ENCODE measurements at places on chromosomes 1 and 21. TPM values are rescaled to one million over a fixed set of nuclear protein-coding genes. Genes with fewer than 3 reads are reported as not detected.
A peak's percentile ranks its signal among the peaks of the same experiment; 100 is the strongest.

Gene PINK1
- total RNA-seq, result 15.6 TPM

Gene C1orf210
- total RNA-seq, result 10.1 TPM

GRCh38 chr1:65245295-65245694 lies 64.0 kb upstream of the DNAJC6 start:
- no peak for DNase-seq
- no peaks in the 10 kb centered on the region for H3K36me3 ChIP-seq
- no peaks in the 10 kb centered on the region for H3K27me3 ChIP-seq
- H3K4me3 ChIP-seq, result no peak overlapping the region
- H3K4me1 ChIP-seq, result no peaks in the 10 kb centered on the region
- no peak overlapping the region for H3K27ac ChIP-seq

- peak; percentile 16 for DNase-seq
- no peak overlapping the region for H3K4me3 ChIP-seq
- H3K27ac ChIP-seq, result peak overlapping the region; percentile 57
- peaks cover 38% of the 10 kb centered on the region for H3K4me1 ChIP-seq
These were observed 80.4 kb downstream of the ITPKB start for GRCh38 chr1:226658546-226659125.

GRCh38 chr1:1605034-1605591 lies 5.2 kb upstream of the FNDC10 start:
- no peaks in the 10 kb centered on the region for H3K4me1 ChIP-seq
- H3K36me3 ChIP-seq, result no peaks in the 10 kb centered on the region
- H3K4me3 ChIP-seq, result no peak overlapping the region
- H3K27me3 ChIP-seq, result no peaks in the 10 kb centered on the region
- H3K27ac ChIP-seq, result no peak overlapping the region
- no peak for DNase-seq

DNA sequence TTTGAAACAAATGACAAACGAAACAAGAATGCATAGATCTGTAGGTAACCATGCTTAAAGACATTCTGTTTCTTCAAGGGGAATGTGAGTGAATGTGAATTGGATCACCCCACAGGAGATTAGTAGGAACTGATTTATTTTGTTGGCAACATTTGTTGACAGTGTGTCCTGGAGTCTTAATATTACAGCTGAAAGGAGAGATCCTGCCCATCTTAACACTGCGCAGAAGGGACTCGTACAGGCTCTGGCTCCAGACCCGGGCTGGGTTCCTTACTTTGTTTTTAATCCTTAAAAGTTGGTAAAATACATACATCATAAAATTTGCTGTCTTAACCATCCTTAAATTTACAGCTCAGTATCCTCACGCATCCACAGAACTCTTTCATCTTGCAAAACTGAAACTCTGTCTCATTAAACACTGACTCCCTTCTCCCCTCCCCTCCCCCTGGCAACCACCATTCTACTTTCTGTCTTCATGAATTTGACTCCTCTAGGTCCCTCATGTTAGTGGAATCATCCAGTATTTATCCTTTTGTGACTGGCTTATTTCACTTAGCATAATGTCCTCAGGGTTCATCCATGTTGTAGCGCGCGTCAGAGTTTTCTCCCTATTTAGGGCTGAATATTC lies 74.1 kb downstream of the GALNT2 start:
- H3K4me3 ChIP-seq, result no peak overlapping the region
- no peak for DNase-seq
- peaks cover 68% of the 10 kb centered on the region for H3K4me1 ChIP-seq
- no peaks in the 10 kb centered on the region for H3K36me3 ChIP-seq

DNA sequence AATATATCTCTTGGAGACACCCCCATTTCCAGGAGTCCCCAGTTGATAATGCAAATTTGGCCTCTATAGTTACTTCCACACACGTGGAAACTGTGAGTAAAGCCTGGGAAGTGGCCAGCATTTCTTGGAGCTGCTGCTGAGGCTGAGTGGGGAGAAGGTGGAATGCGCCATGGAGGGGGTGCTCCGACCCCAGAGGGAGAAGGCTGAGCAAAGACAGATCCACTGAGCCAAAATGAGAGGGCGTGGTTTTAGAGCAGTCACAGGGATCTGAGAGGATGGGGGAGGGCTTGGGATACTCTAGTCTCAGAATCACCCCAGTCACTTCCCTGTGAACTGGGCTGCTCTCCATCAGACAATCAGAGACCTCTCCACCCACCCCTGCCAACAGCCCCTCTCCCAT lies 38.7 kb downstream of the TRIM62 start:
- no peak for DNase-seq
- H3K36me3 ChIP-seq, result no peaks in the 10 kb centered on the region
- no peak overlapping the region for H3K4me3 ChIP-seq
- H3K4me1 ChIP-seq, result no peaks in the 10 kb centered on the region
- H3K27me3 ChIP-seq, result no peaks in the 10 kb centered on the region

DNA sequence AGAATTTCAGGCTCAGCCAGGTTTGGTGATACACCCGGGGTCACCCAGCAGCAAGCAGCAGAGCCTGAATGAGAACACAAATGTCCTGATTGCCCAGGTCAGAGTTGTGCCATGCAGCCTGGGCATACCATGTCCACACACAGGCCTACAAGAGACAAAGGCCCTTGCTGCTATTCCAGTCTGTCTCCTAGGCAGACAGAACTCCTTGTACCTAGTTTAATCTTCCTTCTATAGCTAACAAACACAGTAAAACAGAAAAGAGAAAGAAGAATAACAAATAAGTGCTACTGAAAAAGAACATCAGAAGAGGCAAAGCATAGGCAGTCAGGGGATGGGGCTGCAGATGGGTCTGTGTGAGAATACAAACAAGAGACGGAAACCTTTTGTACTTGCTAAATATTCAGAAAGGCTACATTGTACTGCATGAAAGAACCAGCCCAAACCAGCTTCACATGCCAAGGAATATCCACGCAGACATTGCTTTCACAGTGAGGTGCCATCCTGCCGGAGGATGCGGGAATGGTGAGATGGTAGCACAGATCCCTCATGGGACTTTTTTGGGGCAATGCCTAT lies 401.7 kb downstream of the OMA1 start:
- H3K36me3 ChIP-seq, result no peaks in the 10 kb centered on the region
- no peak overlapping the region for H3K4me3 ChIP-seq
- no peak overlapping the region for H3K27ac ChIP-seq
- no peaks in the 10 kb centered on the region for H3K27me3 ChIP-seq
- no peak for DNase-seq
- no peaks in the 10 kb centered on the region for H3K4me1 ChIP-seq

GRCh38 chr1:230317823-230318819 lies 108.0 kb downstream of the PGBD5 start:
- H3K36me3 ChIP-seq, result no peaks in the 10 kb centered on the region
- H3K27me3 ChIP-seq, result no peaks in the 10 kb centered on the region
- no peak overlapping the region for H3K4me3 ChIP-seq
- H3K4me1 ChIP-seq, result no peaks in the 10 kb centered on the region

Gene PSRC1
- total RNA-seq, result 0.76 TPM

DNA sequence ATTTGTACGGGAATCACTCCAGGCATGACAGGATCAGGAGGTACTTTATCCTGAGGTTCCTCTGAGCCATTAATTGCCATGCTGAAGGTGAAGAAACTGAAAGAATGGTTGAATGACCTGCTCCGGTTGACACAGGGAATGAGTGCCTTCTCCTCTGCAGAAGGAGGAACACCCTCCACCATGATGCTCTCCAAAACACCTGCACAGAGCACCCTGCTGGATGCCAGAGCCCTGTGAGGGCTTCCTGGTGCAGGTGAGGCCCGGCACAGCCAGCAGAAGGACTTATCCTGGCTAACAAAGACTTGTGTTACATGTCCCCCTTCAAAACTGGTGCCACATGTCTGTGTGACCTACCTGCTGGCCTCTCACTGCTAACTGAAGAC lies 14.3 kb upstream of the LBR start:
- no peaks in the 10 kb centered on the region for H3K27me3 ChIP-seq
- DNase-seq, result no peak
- no peak overlapping the region for H3K4me3 ChIP-seq
- H3K27ac ChIP-seq, result peak overlapping the region; percentile 40
- H3K36me3 ChIP-seq, result no peaks in the 10 kb centered on the region

Gene F11R
- total RNA-seq, result 37.7 TPM

Gene TNNT2
- total RNA-seq, result 0.67 TPM

Gene SVBP
- 3.7 TPM for total RNA-seq

Gene KCNC4
- 10.0 TPM for total RNA-seq

Gene KPRP
- total RNA-seq, result not detected

Measured in pancreas (tissue), 10 donors.